ENCODE measurements at places on chromosomes 6 and 20.
A peak's percentile ranks its signal among the peaks of the same experiment; 100 is the strongest.

DNA sequence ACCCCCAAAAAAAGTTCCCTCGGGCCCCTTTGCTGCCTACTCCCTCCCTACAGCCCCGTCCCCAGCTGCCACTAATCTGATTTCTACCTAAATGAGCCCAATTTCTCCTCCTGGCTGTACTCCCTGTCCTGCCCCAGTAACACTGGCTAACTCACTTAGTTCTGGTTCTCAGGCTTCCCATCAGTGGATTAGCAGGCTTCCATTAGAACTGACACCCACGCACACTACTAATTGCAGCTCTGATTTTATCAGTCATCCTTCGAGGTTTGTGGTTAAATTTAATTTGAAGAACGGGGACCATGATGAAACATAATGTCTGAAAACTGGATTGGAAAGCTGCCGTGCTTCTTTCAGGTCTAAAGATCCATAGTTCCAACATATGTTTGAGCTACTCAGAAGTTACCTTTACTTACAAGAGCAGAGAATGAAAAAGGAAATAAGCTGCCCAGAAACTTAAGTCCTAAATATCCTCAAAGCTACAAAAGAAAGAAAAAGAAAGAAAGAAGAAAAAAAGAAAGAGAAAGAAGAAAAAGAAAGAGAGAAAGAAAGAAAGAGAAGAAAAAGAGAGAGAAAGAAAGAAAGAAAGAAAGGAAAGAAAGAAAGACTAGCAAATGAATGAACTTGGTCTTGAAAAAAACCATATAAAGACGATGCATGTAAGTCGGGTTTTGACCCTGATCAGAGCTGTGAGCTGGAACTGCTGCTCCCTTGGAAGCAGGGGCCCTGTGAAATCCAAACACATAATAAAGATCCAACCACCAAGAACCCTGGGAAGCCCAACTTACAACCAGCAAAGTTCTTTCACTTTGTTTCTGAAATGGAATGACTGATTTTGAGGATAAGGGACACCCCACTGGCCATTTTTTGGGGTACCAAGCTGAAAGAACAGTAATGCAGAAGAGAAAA, 51.7 kb downstream of the CNKSR3 start:
- no peak for DNase-seq

- DNase-seq = peak; percentile 2
Observed at GRCh38 chr6:137309078-137309762, 90.0 kb upstream of the IFNGR1 start.

- DNase-seq = peak; percentile 35
Observed at GRCh38 chr6:85641897-85642773, 551 bp downstream of the SYNCRIP start.

DNA sequence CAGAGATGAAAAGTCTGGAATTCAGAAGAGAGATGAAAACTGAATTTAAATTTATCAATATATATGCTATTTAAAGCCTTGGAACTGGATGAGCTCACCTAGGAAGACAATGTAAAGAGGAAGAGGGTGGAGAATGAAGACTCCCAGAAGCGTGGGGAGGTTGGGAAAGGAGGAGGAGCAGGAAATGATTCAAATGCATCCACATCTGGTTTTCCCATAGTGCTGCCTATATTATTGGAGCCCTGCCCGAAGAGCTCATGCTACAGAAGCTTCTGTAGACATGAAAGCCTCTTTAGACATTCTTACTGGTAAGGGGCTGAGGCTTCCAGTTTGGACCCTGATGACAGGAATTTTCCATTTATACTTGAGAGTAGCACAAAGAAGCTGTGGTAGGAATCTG, 19.2 kb downstream of the PDE7B start:
- no peak for DNase-seq

DNA sequence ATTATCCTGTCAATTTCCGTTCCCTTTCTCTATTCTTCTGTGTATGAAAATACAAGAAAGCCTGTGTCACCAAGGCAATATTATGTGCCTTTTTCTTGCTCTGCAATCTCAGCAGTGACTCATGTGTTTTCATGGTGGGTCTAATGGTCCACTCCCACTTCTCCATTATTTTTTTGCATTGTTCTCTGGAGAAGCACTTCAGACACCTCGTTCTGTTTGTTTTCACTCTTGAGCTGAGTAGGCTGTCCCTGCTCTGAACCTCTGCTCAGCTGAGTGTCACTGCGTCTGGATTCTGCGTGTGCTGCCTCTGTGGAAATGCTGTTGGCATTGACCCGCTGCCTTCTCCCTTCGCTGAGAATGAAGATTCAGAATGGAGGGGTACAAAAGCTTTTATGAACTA, 230.6 kb downstream of the TMEM242 start:
- DNase-seq = no peak

DNA sequence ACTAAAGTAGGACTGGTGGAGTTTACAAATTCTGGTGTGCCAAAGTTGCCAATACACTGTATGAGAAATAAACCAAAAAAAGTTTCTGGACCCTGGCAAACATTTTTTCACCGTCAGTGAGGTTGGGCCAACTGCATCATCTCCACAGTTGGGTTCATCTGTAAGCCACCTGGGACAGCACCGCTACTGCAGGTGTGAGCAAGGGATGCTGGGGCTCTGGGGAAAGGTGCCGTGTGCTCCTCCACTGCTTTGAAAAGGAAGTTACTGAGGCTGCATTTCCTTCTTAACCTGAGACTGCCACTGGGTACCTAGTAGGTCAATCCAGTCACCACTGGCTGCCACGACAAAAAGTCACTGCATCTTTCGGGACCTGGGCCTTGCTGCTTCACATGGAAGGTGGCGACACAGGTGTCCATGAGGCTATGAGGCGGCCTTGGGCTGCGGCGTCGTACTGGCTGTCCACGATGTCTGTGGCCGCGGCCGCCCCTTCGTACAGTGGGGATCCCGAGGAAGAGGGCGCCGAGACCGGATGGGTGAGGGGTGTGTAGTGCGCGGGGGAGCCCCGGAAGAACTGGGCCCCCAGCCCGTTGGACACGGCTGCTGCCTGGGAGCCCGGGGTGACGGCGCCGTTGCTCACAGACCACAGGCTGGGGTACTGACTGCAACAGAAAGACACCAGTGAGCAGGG, 9.6 kb downstream of the TBXT start:
- no peak for DNase-seq

GRCh38 chr6:160798625-160799024, 96.6 kb downstream of the PLG start:
- DNase-seq = no peak

- no peak for DNase-seq
Observed at GRCh38 chr6:48766349-48766748, 655.4 kb upstream of the PTCHD4 start.

- DNase-seq = no peak
Observed at GRCh38 chr6:166598441-166599138, 12.1 kb upstream of the RAMACL start.

DNA sequence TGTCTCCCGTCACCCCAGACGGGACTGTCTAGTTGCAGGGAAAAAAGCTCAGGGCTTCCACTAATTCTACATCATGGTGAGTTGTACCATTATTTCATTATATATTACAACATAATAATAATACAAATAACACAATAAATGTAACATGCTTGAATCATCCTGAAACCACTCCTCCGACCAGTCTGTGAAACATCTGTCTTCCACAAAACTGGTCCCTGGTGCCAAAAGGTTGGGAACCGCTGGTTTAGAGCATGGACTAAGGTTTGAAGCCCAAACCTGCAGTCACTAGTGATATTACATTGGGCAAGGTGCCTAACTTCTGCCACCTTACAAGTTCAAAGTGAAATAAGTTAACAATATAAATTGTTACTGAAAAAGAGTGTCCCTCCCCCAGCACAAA, 175.7 kb downstream of the PDE10A start:
- DNase-seq = no peak

- no peak for DNase-seq
Observed at GRCh38 chr20:13219327-13220193, 1.5 kb upstream of the ISM1 start.

- DNase-seq = no peak
Observed at GRCh38 chr20:33947709-33948295, 45.9 kb upstream of the RALY start.

GRCh38 chr6:36545767-36546307, 1.4 kb downstream of the STK38 start:
- no peak for DNase-seq

DNA sequence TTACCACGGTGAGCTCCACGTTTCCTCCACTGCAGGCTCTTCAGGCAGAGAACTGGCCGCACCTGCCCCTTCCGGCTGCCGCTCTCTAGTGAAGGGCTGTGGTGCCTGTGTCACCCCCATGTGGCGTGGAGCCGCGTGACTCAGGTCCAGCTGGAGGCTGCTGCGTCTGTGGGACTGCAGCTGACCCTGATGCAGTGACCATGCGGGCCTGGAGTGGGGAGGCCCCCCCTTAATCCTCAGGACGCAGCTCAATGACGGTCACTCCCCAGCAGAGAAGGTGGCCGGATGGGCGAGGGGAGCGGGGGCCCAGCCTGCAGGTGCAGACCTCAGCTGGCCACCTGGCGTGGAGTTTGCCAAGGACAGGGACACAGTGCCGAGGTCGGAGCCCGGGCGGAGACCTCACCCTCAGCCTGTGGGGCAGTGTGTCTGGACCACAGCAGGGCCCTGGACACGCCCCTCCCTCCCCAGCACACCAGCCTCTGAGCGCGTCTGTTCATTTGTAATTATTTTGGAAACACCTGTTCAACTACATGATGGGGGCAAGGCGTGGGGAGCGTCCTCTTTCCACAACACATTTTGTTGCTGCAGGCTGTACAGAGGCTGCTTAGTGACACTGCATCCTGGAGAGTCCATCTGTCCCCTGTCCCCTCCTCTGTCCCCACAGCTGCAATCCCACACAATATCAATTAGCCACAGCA, 10.7 kb downstream of the BHLHE23 start:
- no peak for DNase-seq

- no peak for DNase-seq
Observed at GRCh38 chr6:107342144-107342543, 117.2 kb downstream of the PDSS2 start.

GRCh38 chr6:37099442-37099841, 70.5 kb upstream of the PIM1 start:
- no peak for DNase-seq

DNA sequence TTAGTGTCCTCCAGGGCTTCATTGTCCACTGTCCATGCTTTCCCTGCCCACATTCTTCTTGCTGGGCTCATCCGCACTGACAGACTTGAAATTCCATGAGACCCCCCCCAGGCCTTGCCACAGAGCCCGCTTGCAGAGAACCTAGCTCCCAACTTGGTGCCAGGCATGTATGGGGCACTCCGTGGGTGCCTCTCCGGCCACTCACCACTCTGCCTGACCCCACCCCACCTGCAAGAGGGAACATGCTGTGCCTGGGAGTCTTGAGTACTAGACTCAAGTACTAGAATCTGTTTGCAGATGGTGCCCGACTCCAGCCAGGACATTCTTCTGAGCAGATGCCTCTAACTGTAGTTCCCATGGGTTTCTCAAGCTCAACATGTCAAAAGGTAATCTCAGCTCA, 47.9 kb downstream of the TRERF1 start:
- no peak for DNase-seq

- no peak for DNase-seq
Observed at GRCh38 chr20:1707588-1708449, 50.2 kb upstream of the SIRPG start.

- no peak for DNase-seq
Observed at GRCh38 chr6:2829253-2829652, 12.4 kb downstream of the SERPINB1 start.

DNA sequence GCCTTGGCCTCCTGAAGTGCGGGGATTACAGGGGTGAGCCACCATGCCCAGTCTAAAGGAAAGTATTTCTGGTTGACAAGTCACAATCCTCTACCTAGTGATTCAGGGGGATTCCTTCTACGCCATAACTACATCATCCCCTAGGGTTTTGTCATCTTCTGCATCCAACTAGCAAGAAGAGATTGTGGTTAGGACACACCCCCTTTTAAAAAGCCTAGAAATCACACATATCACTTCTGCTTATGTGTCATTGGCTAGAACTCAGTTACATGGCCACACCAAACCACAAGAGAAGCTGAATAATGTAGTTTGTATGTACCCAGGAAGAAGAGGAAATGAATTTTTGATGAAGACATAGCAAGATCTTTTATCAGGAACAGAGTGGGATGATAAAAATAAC, 14.7 kb upstream of the CHD6 start:
- no peak for DNase-seq

- DNase-seq = no peak
Observed at GRCh38 chr20:42982218-42982617, 207.5 kb downstream of the PTPRT start.

- no peak for DNase-seq
Observed at GRCh38 chr6:37987559-37987958, 168.0 kb downstream of the ZFAND3 start.

DNA sequence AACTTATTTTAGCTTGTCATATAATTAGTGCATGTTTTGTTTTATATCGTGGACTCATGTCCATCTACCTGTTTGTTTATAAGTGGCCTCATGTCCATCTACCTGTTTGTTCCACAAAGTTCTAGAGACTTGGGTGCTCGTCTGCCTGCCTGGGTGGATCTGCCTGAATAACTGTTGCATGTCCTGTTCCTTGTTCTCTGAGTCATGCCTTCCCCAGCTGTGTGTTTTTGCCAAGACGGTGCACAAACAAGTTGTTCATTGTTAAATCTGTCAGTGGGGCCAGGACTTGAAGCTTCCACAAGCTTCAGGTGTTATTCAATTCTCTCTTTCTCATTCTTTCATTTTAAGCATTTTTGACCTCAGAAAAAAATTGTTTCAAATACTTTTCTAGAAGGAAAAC, 358.0 kb upstream of the CITED2 start:
- DNase-seq = no peak

DNA sequence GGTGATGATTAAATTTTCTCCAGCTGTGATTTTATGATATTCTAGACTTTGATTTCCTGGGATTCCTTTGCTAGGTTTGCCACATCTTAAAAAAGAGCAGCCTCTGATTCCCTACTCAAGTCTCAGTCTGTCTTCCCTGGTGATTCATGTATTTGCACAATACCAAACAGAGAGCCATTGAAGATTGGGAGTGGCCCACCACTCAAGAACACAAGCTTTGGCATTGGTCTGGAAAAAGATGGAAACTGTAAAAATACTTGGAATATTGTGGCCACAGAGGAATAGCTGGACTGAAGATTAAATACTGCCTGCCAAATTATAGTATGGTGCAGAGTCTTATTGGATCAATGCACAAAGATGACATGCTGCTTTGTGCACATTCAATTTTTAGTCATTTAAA, 32.9 kb downstream of the PTCHD4 start:
- no peak for DNase-seq

- DNase-seq = no peak
Observed at GRCh38 chr6:20566109-20566508, 31.9 kb downstream of the CDKAL1 start.

DNA sequence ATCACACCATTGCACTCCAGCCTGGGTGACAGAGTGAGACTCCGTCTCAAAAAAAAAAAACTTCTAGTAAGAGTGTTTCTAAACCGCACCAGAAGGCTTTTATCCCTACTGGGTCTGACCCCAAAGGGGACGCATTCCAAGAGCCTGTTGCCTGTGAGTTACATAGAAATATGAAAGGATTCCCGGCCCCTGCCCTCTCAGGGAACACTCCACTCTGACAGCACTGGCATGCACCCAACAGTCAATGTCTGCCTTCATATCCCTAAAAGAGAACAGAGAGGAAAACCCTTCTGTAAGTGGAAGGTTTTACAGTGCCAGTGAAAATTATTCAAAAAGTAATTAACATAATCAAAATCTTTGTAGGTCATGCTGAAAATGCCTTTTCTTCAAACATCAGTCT, 117.1 kb upstream of the PTPRT start:
- DNase-seq = no peak

GRCh38 chr6:20044883-20045282, 167.4 kb downstream of the MBOAT1 start:
- DNase-seq = no peak

Data from activated effector memory CD4-positive, alpha-beta T cell treated with Interleukin-2 at 50 U/mL for 16 hours (primary cell).